ENCODE measurements at places on chromosomes 5 and 9. TPM values are rescaled to one million over a fixed set of nuclear protein-coding genes. Genes with fewer than 3 reads are reported as not detected.

GRCh38 chr5:50653946-50654345 lies 12.5 kb upstream of the PARP8 start:
- DNase-seq, result no peak

- no peak for DNase-seq
Observed at GRCh38 chr5:152623951-152624350, 218.9 kb upstream of the NMUR2 start.

DNA sequence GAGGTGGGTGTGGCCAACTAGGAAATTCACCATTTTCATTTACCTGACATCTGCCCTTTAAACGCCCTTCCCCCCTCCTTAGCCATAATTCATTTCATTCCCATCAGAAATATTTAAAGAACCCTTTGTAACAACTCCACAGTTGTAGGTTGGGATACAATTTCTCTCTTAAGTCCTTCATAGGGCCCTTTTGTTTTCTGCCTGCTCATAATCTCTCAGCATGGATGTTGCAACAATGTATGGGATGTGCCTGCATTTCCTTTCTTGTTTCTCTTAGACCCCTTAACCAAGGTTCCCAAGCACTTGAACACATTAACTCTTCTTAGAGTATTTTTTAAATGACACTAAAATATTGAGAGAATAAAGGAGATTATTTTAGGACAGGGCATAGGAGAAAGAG lies 51.7 kb upstream of the MYO10 start:
- no peak for DNase-seq

DNA sequence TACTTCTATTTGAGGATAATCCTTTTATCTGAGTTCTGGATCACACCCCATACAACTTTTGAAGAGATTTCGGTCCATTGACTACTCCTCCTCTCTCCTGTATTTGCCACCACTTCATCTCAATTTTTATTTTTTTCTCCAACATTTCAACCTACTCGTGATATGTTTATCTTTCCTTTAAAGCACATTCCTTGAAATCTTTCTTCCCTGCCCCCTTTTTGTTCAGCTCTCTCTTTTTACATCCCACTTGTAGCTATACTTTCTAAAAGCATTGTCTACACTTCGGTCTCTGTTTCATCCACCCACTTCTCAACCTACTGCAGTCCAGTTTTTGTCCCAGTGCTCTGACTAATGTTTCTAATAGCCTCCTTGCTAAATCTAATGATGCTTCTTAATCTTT lies 299.4 kb downstream of the PSAT1 start:
- DNase-seq, result no peak

DNA sequence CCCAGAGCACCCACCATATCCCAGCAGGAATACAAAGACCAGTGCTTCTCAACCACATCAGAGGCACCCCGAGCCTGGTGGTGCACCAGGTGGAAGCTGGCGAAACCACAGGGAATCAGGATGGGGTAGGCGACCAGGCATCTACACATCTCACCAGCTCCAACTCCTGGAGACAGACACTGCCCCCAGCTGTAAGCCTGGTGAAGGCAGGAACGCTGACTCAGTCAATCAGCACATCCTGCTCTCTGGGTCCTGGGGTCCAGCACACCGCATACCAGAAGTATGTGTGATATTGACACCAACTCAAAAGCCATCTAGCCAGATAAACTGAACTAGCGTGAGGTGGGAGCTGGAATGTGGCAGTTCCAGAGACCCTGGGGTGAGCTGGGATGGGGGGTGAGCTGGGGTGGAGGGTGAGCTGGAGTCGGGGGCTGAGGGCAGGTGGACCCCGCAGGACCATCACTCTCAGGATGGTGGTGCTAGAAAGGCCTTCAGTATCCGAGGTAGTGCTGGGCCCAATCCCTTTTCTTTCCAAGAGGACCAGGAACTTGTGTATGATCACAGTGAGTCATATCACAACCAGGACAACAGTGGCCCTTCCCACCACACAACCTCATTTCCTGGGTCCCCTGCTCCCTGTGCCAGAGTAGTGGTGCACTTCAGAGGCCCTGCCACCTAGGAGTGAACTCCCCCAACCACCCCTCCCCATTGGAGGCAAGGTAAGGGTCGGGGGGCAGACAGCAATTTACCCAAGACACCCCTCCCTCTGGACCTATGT lies 2.5 kb downstream of the DBN1 start:
- DNase-seq, result no peak

Gene GDA
- 88.1 TPM for polyA plus RNA-seq

Data from kidney (tissue), 22 donors.